ENCODE measurements at places on chromosomes 2 and 18. TPM values are rescaled to one million over a fixed set of nuclear protein-coding genes. Genes with fewer than 3 reads are reported as not detected.

Gene UGT1A10
- polyA plus RNA-seq: not detected

DNA sequence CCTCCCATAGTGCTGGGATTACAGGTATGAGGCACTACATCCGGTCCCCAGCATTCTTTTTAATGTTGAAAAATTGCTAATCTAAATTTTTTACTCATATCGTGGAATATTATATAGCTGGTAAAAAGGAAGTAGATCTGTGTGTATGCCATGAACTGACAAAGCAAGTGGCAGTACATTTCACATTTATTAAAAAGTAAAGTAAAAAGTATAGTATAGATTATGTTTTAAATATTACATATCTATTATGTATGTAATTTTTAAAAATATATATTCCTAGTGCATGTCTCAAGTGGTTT is 25.1 kb downstream of the PLEKHB2 start:
- DNase-seq: no peak

- no peak for DNase-seq
Measured at GRCh38 chr2:62854600-62855514, 149.3 kb downstream of the EHBP1 start.

DNA sequence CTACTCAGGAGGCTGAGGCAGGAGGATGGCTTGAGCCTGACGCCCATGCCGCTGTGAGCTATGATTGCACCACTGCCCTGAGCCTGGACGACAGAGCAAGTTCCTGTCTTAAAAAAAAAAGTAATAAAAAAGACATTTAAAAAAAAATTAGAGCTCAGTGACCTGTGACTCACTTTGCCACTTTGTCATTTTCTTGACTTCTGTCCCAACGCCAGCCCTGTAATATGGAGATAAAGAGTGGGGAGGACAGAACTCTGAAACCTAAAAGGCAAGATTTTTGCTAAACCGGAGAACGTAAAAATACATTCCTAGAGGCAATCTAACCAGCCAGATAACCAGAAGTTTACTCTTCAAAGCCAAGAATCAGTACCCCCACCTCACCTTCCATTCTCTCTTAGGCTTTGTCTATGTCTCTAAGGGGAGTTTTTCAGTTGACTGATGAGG is 49.0 kb downstream of the PRKRA start:
- DNase-seq: no peak

GRCh38 chr2:24828238-24828996 is 35.2 kb downstream of the CENPO start:
- no peak for DNase-seq

GRCh38 chr2:42828487-42829425 is 36.4 kb upstream of the HAAO start:
- peak; percentile 63 for DNase-seq

Gene QPCT
- 1.9 TPM for polyA plus RNA-seq

Gene FAM124B
- not detected for polyA plus RNA-seq

DNA sequence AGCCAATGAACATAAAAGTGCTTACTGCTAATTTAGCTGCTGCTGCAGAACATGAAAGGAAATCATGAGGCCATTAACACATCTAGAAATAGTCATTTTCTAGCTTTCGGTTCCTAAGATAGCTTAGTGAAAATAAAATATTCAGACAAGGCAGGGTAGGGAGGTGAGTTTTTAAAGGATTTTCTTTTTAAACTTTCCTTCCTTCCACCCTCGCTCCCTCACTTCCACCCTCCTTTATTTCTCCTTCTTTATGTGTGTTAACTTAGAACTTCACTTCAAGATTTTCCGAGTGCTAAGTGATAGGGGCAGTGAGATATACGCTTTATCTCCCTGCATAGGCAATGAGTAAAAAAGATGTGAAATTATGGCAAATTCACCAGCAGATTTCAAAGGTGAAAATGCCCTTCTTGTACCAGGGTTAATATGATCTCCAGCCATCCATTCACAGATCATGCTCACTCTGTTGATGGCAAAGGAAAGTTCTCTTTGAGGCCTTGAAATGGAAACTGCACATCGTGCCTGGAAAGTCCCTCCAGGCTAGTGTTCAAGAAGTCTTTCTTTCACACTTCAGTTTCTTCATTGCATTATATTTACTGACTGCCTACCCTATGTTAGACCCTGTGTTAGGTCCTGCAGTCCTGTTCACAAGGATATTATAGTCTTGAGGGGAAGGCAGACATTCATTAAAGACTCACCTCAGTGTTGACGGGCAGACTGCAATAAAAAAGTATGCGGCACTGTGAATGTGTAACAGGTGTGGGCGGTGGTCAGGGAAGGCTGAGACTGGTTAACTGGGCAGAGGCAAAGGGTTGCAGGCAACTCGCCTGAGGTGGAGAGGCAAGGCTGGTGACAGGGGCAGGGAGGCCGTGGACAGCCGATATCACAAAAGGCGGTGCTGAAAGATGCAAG is 200.8 kb downstream of the PLCL1 start:
- no peak for DNase-seq

GRCh38 chr2:49154140-49154539 is at the start of gene FSHR:
Gene FSHR, minus strand, starts transcription at chr2:49154515. Its CDS starts 98 bp downstream, at chr2:49154417.
- no peak for DNase-seq

GRCh38 chr2:40287773-40288172 is 164.1 kb downstream of the SLC8A1 start:
- DNase-seq: no peak

- no peak for DNase-seq
Measured at GRCh38 chr2:105748566-105748965, 3.9 kb downstream of the NCK2 start.

Gene ATG9A
- 58.3 TPM for polyA plus RNA-seq

Gene CABYR
- polyA plus RNA-seq: 6.2 TPM

- DNase-seq: no peak
Measured at GRCh38 chr2:143734507-143734906, 605.3 kb downstream of the ARHGAP15 start.

DNA sequence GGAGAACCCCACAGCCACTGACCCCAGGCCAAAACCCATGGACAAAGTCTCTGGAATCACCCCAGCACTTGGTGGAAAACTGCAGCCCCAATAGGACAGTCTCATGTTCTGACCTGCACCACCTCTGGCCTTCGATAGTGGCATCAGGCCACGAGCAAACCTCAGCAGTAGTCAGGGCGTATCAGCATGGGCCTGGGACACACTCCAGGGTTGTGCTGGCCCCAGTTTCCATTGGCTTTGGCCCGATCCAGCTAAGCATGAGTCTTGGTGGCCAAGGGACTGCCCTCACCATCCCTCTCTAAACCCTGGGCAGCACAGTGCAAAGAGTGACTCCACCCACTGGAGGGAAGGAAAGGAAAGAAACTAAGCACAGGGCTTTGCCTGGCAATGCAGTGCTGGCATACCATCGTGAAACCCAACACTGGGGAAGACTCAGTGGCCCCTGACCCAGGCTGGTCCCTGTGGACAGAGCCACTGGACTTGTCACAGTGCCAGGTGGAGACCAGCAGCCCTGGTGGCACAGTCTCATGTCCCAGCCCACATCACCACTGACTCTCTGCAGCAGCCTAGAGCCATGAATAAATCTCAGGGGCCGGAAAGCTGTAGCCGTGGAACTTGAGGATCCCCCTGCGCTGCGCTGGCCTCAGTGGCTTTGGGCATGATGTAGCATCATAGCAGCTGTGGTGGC is 46.3 kb downstream of the ZNF519 start:
- no peak for DNase-seq

GRCh38 chr2:51335087-51336058 is 303.4 kb upstream of the NRXN1 start:
- no peak for DNase-seq

DNA sequence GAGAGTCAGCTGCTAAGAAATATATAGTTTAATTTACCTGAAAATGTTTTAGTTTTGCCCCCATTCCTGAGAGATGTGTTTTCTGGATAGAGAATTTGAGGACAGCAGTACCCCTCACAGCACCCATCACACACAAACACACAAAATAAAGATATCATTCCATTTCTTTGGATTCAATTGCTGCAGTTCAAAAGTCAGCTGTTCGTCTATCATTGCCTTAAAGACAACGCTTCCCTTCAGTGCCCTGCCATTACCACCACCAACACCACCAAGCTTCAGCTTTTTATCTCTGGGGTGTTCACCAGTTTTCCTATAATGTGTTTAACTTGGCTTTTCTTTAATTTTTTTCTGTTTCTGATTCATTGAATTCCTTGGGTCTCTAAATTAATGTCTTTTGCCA is 49.7 kb downstream of the RDH14 start:
- no peak for DNase-seq

GRCh38 chr18:13237073-13237472 is 18.5 kb downstream of the LDLRAD4 start:
- no peak for DNase-seq

DNA sequence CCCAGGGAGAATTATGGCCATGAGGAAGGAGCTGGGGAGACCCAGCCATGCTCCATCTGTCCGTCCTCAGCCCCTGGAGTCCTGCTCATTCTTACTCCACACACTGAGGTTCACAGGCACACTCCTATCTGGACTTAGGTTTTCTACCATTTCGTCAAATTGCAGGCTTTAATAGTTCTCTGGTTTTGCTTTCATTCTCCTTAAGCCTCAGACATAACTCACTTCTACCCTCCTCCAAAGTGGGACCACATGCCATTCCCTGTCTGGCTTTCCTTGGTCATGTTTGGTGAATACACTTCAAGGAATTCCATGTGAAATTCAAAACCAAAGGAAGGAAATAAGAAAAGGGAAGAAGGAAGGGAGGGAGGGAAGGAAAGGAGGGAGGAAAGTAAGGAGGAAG is 115.7 kb downstream of the CMPK2 start:
- no peak for DNase-seq

- DNase-seq: no peak
Measured at GRCh38 chr2:171323971-171324528, 109.7 kb downstream of the METTL8 start.

Gene COLEC12
- polyA plus RNA-seq: 0.83 TPM

DNA sequence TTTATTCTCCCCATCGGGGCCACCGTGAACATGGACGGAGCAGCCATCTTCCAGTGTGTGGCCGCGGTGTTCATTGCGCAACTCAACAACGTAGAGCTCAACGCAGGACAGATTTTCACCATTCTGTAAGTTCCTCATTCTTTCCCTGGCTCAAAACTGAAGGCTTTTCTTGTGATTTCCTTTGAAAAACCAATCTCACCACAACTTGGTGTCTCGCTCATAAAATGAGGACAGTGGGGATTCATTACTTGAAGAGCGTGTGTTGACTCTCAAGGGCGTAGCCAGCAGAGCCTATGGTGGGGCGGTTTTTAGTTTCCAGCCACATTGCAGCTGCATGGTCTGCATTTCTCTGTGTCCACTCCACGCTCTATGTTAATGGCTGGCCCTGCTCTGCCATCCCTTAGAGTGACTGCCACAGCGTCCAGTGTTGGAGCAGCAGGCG is 29.0 kb downstream of the SLC1A4 start:
- no peak for DNase-seq

Gene VWA3B
- not detected for polyA plus RNA-seq

DNA sequence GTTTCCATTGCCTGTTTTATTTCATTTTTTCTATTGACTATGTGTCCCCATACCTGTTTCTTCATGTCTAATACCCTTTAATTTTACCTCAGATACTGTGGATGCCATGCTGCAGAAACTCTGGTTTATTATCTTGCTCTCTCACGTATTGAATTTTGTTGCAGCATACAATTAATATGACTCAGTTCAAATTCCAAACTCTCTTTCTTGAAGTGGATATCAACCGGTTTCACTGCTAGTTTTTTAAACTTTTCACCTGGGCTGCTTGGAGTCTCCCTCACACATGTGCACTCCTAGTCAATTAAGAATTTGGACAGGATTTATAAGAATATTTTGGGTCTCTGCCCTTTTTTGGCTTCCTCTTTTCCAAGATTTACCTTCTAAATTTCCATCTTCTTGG is 70.6 kb upstream of the CAPN13 start:
- no peak for DNase-seq

DNA sequence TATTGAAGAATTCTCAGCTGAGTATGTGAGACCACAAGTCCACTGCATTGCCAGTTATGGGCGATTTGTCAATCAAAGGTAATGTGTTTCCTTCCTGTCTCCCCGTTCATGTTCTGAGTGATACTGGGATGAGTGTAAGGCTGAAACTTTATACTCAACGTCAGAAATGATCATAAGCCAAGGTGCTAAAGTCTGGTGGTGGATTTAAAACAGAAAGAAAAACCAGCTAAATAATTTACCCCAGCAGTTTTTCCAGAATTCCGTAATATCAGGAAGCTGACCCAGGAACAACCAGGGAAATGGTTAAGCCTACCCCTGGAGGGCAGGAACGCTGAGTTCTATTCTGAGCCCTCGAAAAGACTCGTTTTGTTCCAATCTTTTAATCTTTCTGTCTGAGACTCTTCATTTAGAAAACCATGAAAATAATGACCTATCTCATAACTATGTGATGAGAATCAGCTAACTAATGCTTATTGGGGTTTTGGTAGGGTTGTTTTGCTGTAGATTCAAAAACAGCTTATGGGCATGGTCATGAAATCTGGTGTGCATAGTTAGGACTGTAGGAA is 149.6 kb downstream of the LAMA3 start:
- DNase-seq: peak; percentile 56

GRCh38 chr2:234060236-234060635 is 9.7 kb downstream of the SPP2 start:
- DNase-seq: no peak

Gene NT5C1B
- polyA plus RNA-seq: not detected

DNA sequence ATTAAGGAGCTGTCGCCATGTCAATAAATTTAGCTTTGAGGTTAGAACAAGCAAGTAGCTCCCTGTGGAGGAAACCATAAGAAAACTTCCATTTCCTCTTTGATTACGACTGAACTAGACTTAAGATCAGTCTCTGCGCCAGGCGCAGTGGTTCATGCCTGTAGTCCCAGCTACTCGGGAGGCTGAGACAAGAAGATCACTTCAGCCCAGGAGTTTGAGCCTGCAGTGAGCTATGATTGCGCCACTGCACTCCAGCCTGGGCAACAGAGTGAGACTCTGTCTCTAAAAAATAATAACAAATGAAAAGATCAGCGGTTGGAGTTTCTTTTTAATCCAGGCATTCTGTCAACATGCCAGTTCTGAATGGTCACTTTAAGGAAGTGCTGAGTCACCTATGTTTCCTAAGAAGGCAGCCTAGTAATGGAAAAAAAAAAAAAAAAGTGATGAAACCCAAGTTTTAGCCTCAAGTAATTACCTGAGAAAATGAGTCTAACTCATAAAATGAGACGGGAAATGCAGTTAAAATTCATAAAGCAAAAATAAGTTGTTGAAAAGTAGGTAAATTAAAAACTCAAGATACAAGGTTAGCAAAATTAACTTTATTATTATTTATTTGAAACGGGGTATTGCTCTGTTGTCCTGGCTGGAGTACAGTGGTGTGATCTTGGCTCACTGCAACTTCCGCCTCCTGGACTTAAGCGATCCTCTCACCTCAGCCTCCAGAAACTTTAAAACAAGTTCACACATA is 10.2 kb downstream of the C18orf32 start:
- DNase-seq: peak; percentile 65

- peak; percentile 90 for DNase-seq
Measured at GRCh38 chr18:49359732-49360444, 100.6 kb downstream of the DYM start.

GRCh38 chr2:69133898-69134297 is 120.9 kb downstream of the ANTXR1 start:
- no peak for DNase-seq

Gene GKN1
- not detected for polyA plus RNA-seq

- DNase-seq: no peak
Measured at GRCh38 chr2:175687465-175687864, 314.6 kb downstream of the LNPK start.

Gene GALNT14
- polyA plus RNA-seq: not detected

GRCh38 chr2:232342635-232343565 is 35.7 kb upstream of the ALPP start:
- DNase-seq: no peak

All from IMR-90 (cell line).